ENCODE measurements at places on chromosomes 13 and 19.

- no peak for DNase-seq
These were observed 26.9 kb downstream of the GAS6 start for GRCh38 chr13:113836768-113837559.

GRCh38 chr13:71249011-71249410 is 618.0 kb downstream of the DACH1 start:
- no peak for DNase-seq

- no peak for DNase-seq
These were observed 1573.3 kb downstream of the PCDH9 start for GRCh38 chr13:65656740-65657329.

DNA sequence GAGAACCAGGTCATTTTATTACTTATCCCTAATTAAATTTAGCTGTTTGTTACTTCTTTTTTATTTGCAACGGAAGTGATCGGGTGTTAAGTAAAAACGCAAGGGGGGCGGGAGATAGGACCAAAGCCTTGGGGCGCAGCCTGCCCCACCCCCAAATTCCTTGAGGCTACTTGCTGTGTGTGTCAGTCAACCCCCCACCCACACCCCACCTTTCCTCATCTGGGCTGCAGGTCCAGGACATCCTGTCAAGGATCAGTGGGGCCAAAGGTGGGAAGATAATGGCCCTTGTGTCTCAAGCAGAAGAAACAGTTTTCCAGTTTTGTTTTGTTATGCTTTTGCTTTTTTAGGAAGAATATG is 1.2 kb upstream of the FOXO1 start:
- DNase-seq: no peak

- DNase-seq: no peak
These were observed 2.3 kb downstream of the CEACAM18 start for GRCh38 chr19:51480590-51480989.

DNA sequence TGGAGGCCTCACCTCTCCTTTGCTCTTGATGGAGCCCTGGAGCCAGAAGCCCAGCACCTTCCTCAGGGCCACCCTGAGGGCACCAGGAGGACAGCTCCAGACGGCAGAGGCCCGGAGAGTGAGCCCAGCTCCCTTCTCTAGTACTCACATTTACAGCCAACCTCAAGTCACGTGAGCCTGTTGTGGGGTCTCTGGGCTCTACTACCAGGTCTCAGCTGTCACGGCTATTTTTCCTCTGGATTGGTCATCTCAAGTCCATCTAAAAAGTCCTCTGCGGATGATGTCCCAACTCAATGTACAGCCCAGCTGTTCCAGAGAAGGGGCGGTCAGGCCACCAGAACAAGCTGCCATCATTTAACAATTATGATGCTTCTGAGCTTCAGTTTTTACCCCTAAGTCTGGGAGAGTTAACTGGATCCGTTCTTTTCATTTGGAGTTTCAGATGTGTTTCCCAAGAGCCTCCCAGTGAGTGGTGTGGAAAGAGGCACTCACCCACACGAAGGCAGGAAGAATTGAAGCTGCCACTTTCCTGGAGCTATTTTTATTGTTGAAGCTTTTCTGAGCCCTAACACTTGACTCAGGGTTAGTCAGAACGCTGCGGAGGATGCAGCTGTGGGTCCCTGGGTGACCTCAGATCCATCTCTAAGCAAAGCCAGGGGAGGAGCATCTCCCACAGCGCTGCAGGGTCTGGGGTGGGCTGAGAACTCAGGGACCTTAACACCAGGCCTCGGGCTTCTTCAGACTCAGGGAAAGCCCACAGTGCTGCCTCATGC is 143.5 kb upstream of the UBL3 start:
- no peak for DNase-seq

- DNase-seq: no peak
These were observed 543 bp upstream of the FAM124A start for GRCh38 chr13:51221674-51222036.

GRCh38 chr19:55301459-55302317 is 17.9 kb downstream of the BRSK1 start:
- peak; percentile 96 for DNase-seq

DNA sequence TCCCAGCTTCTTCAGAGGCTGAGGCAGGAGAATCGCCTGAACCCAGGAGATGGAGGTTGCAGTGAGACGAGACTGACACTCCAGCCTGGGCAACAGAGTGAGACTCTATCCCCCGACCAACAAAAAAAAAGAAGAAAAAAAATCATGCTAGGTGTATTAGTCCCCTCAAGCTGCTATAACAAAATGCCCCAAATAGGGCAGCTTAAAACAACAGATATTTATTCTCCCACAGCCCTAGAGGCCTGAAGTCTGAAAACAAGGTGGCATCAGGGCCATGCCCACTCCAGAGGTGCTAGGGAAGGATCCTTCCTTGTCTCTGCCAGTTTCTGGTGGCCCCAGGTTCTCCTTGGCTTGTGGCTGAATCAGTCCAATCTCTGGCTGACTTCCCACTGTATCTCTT is 8.6 kb upstream of the EHD2 start:
- no peak for DNase-seq

DNA sequence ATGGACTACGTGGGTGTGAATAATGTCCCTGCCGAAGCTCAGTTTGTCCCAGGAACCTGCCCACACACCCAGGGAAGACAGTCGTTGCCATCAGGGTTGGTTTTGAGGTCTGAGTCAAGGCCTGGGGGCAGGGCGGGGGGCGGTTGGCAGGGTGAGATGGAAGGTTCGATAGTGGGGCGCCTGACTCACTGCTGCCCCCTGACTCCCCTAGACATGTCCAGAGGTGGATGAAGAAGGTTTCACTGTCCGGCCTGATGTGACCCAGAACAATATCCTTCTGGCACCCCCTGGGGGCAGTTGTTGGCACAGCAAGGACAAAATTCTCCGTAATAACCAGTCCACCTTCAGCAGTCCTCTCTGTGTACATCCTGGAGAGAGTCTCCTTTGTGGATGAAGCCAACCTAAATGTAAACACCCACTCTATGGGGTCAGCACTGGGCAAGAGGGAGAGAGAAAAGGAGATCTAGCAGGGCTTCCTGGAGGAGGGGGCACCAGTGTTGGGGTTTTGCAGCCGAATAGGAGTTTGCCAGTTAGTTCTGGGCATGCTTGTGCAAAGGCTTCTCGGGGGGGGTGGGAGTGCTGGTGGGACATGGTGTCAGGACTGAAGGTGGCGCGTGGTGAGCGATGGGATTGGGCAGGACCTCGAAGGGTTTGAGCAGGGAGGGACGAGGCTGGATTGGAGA is 19.6 kb upstream of the B3GNT3 start:
- DNase-seq: peak; percentile 32

DNA sequence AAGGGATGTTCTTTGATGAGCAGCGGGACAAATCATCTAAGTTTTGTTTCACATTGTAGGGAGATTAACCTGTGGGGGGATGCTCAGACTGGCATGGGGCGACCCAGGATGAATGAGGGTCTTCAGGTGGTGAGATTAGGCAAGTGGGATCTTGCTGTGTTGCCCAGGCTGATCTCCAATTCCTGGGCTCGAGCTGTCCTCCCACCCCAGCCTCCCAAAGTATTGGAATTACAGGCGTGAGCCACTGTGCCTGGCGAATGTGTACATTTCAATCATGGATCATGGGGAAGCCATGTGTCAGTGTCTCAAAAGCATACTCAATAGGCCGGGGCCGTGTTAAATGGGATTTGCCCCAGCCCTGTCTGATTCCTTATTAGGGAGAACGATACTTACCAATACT is 8.1 kb downstream of the SLC25A42 start:
- DNase-seq: no peak

DNA sequence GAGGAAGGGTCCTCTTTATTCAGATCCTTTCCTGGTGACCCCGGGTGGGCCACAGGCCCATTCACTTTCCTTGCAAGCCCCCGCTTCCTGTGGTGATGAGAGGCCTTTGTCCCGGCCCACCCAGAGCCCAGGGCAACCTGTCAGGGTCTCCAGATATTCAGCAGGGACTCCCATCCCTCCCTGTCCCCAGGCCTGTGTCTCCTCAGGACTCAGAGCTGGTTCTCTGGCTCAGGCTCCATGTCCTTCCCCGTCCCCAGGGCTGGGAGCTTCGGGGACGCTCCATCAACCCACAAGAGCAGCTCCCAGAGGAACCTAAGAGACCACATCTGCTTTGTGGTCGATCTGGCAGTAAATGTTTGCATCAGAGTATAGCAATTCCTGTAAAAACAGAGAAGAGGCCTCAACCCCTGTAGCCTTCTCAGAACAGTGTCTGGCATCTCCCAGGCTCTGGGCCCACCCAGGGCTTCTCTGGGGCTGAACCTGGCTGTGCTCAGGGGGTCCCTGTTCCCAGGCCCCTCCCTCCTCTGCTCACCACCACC is 7.8 kb downstream of the CEACAM4 start:
- no peak for DNase-seq

DNA sequence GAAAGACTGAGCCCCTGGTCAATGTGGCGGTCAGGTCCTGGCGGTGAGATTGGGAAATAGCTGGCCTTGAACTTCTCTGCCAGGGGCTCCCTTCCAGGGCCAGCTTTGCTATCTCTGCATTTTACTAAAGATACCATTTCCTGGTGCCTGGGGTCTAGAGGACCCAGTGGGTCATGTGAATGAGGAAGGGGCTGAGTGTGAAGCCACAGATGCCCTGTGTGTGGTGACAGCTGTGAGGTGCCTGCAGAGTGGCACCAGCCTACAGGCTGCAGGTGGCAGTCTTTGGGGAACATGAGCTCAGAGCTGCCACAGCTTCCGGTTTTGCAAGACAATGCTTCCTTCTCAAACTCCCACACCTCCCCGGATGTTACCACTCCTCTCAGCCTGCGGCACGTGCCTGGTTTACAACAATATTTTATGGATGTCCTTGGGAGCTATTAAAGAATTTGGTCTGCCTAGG is 5.2 kb upstream of the MLNR start:
- DNase-seq: no peak

GRCh38 chr19:10474962-10475451 is 28.1 kb downstream of the KEAP1 start:
- no peak for DNase-seq

- DNase-seq: no peak
These were observed 1490.3 kb downstream of the UQCRFS1 start for GRCh38 chr19:27722625-27723024.

Data from stimulated activated CD4-positive, alpha-beta T cell treated with anti-CD3 and anti-CD28 coated beads, TNF-alpha, amount 100 ng/mL, for 24 hours (primary cell).